ENCODE measurements at places on chromosomes 5 and 9. TPM values are rescaled to one million over a fixed set of nuclear protein-coding genes. Genes with fewer than 3 reads are reported as not detected.
A peak's percentile ranks its signal among the peaks of the same experiment; 100 is the strongest.

The CTXN3 gene
- total RNA-seq, result not detected

DNA sequence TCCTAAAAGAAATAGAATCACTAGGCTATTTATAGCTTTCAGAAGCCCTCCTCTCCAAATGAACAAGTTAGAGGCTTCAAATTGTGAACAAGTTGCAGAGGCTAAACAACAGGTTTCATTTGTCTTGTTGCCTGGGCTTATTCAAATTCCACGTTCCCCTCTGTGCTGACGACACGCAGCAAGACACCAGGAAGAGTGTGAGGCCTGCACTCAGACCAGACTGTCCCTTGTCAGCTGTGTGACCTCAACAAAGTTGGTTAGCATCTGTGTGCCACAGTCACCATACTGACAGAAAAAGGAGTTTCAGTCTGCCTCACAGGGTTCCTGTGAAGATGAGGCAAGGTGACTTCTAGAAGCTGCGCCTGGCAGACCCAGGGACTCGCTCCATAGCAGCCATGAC lies 22.1 kb upstream of the GABBR2 start:
- no peak for DNase-seq

GRCh38 chr9:99231711-99232110 lies 9.6 kb downstream of the SEC61B start:
- no peak for DNase-seq

DNA sequence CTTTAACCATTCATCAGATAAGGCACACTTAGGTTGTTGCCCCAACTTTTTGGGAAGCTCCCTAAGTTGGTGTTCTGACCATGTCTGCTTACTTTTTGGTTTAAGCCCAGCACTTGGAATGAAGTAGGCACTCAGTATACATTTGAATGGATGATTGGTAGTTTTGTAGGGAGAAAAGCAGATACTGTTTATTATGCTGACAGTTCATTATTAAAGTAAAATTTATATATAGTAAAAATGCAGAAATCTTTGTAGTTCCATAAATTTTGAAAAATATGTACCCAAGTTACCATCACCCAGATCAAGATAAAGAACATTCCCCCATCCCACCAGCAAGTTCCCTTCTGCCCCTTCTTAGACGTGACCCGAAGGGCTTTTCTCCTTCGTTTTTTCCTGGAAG lies 35.4 kb downstream of the PRKACG start:
- no peak for DNase-seq

GRCh38 chr9:5842929-5843793 lies 10.2 kb upstream of the ERMP1 start:
- no peak for DNase-seq

DNA sequence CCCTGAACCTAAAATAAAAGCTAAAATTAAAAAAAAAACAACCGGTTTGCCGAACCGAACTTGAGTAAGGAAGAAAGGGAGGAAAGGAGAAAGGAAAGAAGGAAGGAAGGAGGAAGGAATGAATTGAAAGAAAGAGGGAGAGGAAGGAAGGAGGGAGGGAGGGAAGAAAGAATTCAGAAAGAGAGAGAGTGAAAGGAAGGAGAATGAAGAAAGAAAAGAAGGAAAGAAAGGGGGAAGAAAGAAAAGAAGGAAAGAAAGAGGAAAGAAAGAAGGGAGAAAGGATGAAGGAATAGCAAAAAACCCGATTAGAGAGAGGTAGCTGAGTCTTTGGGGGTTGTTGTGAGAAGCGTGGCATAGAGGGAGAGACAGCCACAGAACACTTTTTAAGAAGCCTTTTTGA lies 121.4 kb downstream of the FGF18 start:
- DNase-seq, result no peak

- DNase-seq, result peak; percentile 7
Observed at GRCh38 chr9:38311382-38312270, 80.9 kb upstream of the ALDH1B1 start.

- DNase-seq, result peak; percentile 82
Observed at GRCh38 chr5:169251333-169252084, 49.4 kb downstream of the SLIT3 start.

- peak; percentile 9 for DNase-seq
Observed at GRCh38 chr5:56569566-56569965, 245.8 kb upstream of the MAP3K1 start.

GRCh38 chr9:127185931-127186781 lies 63.7 kb upstream of the ANGPTL2 start:
- peak; percentile 80 for DNase-seq
